ENCODE measurements at places on chromosomes 7 and 10.

GRCh38 chr7:36367561-36368077 is 22.0 kb upstream of the ANLN start:
- no peak for DNase-seq

- no peak for DNase-seq
Measured at GRCh38 chr10:51488766-51489408, 210.5 kb downstream of the CSTF2T start.

GRCh38 chr7:135388616-135389015 is 121.3 kb downstream of the CNOT4 start:
- no peak for DNase-seq

DNA sequence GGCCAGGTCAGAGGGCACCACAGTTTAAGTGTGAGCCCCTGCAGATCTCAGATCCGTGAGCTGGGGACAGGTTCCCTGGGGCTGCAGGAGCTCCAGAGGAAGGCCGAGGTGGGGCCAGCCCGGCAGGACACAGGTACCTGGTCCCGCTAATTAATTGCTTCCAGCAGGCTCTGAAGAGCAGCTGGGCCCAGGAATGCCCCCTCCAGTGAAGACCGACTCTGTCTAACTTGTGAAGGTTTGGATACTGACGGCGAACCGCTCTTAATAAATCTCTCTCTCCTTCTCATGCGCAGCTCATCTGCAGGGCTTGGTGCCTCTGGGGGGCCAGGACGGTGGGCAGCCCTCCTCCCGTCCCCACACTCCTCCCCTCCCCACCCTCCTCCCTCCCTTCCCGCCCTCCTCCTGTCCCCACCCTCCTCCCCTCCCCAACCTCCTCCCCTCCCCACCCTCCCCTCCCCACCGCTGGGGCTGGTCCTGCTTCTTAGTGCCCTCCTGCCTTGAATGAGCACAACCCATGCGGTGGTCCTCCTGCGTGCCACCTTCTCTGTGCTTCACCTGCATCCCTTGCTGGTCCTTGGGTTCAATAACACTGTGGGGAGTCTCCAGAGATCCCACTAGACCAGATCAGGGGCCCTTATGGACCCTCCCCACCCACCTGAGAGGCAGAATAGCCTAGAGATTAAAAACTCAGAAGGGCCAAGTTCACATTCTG is 38.3 kb downstream of the PDGFA start:
- DNase-seq = no peak

- DNase-seq = no peak
Measured at GRCh38 chr10:43825421-43825820, 176.7 kb upstream of the ZNF32 start.

All from activated CD4-positive, alpha-beta T cell treated with anti-CD3 and anti-CD28 coated beads, Interleukin-2, amount 50 U/mL, for 24 hours (primary cell).